ENCODE measurements at places on chromosomes 1 and 21.

DNA sequence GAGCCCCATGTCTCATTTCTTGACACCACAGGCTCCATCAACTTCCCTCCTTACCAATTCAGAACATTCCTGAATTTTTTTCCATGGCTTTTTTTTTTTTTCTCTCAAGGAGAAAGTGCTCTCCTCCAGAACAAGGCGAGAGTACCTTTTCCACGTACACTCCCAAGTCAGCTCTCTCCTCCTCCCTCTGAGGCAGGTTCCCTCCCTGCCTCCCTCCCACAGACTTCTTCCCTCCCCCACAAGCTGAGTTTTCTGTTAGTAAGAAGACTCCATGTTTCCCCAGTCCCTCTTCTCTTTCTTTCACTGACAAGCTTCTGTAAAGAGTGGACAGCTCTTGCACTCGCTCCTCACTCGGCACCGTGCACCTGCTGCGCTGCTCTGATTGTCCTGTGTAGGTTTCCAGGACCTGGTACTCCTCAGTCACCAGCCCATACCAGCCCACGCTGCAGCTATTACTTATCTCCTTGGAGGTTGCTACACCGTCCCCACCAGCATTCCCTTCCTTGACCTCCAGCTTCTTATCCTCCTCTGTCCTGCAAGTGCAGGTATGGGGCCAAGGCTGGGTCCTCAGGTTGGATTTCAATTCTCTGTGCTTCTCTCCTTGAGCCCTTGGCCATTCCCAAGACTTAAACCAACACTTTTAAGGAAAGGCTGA, 3.8 kb downstream of the TRAF5 start:
- DNase-seq, result no peak

DNA sequence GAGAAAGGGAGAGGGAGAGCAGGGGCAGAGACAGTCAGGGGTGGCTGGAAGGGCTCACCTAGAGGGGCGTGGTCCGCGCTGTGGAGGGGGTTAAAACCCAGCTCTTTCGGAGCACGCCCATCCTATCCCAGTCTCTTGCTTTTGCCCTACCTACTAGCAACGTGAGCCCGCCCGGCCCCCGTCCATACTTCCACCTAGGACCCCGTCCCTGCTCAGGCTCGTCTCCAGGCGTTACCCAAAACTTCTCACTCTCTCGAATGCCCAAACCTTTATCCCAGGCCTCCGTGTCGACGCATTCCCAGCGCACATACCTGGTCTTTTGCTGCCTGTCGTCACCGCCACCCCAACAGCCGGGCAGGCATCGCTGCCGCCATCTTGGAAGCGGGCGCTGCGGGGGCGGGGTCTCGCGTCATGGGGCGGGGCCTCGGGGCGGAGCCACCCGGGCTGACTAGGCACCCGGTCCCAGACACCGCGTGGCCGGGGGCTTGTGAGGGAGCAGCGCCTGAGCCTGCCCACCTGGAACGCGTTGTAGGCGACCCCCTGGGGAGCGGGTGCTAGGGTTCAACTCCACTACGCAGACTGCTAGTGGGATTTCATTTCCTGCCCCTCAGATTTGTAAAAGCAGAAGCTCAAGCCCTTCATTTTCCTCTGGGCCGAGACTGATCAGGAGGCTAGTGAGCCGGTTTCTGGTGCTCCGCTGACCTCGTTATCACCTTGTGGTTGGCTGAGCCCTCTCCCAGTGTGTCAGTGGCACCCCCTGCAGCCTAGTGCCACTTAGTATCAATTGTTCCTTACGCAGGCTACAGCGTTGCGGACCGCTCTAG, at the start of gene B4GALT3:
Gene B4GALT3, minus strand, starts transcription at position 396 of the 824 bp plus-strand sequence. CDS start 1,447 bp downstream, outside the sequence.
- DNase-seq, result peak; percentile 56

DNA sequence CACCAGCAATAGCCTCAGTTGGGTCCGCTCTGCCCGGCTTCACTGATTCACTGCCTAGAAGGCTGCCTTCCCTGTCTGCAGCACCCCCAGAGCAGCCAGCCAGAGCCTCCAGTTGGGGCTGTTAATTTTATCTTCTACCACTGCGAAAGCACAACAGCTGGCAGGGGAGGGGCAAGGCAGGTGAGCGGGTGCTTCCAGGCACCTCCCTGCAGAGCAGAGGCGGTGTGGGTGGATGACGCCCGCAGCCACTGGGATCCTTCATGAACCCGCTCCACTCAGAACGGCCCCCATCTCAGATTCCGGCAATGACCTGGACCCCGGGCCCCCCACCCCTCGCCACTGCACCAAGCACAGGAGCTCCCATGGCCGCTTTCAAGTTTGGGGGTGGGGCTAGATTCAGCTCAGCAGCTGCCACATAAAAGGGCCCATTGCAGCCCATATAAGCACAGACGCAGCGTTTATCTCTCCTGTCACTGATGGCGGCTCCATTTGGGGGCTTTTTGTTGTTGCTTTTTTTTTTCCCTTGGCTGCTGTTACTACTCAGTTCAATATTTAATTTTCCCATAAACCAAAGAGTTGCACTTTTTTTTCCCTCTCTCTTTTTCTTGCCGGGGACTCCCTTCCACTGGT, 128.0 kb upstream of the KLHDC7A start:
- no peak for DNase-seq

- no peak for DNase-seq
These were observed 16.2 kb downstream of the SSX2IP start for GRCh38 chr1:84674021-84674420.

DNA sequence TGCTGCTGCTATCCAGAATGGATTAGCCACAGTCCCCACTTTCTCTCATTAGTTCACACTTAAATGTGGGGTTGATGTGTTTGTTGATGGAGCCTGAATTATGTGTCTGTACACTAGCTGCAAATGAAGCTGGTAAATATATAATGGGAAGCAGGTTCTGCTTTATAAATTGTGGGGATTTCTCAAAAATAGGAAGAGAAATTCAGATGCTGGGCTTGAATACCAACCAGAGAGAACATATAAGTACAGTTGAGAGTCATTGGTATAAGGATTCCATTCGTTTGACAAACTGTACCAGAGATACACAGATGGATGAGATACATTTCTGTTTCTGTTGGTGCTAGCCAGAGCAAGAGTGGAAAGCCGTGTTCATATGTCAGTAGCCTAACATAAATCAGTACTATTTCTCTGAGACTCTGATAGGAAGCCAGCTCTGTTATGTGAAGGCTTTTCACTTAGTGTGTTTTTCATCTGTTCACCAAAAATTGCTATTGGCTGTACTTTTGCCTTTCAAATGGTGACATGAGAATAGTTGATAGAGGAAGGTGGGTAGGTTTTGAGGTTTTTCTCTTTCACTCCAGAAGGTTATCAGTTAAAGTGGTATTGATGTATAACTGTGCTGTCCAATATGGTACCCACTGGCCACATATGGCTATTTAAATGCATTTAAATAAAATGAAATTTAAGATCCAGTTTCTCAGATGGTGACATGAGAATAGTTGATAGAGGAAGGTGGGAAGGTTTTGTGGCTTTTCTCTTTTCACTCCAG, 15.6 kb downstream of the SMG7 start:
- no peak for DNase-seq

DNA sequence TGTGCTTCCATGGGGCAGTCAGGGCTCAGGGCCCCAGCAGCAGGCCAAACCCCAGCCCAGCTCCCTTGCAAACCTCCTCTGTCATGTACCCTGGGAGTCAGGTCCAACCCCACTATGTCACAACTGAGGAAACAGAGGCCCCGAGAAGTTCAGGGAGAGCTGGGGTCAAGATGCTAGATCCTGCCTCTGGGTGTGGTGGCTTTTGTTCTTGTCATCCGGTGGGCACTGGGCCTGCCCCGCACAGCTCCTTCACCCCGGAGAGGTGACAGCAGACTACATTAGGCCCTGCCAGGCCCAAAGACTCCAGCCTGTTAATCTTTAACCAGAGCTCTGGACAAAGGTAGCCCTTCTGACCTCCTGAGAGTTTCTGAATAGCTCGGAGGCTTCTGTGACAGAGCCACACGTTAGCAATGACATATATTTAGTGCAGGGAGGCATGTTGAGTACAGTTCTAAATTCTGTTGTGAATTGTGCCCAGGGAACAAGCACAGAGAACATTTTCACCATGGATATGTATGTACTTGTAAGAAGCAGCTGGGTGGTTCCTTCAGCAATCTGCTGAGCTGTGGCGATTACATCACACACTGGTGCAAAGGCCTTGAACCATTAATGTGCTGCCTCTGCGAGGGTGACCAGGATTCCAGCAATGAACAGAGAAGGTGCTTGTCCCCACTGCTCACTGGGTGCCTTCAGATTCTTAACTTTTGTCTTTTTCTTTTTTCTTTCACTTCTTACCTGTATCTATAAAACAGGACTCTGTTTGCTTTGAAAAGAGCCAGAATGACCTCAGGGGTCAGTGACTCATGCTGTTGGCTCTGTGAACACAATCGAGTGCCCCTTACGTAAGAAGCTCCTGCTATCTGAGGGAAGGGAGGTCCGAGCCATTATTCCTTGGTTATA, 102.8 kb downstream of the RHOU start:
- no peak for DNase-seq

GRCh38 chr21:25428537-25428936, 178.7 kb downstream of the MRPL39 start:
- DNase-seq, result no peak

DNA sequence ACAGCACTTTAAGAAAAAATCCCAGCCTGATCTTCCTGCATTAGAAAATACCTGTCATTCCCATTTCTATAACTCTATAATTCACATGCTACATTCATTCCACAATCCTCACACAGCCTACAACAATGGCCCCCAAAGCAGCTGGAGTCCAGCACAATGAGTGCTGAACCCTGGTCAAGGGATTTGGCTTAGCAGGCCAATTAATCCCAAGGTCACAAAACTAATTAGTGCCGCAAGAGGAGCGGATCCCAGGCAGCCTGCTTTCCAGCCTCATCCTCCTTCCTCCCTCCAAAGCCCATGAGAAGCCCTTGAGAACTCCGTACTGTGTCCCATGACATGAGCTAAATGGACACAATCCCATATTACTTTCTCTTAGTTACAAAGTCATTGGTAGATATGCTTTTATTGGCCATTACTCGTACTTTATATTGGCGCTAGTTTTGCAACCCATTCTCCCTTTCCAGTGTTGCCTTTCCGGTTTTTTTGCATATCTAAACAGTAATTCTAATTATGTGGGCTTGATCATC, 94.8 kb downstream of the DAB1 start:
- no peak for DNase-seq

- no peak for DNase-seq
These were observed 22.8 kb downstream of the SLC9A1 start for GRCh38 chr1:27132147-27132546.

- DNase-seq, result no peak
These were observed 59.5 kb downstream of the CDK18 start for GRCh38 chr1:205563927-205564441.

GRCh38 chr1:216521477-216521876, 98.2 kb upstream of the USH2A start:
- DNase-seq, result no peak

DNA sequence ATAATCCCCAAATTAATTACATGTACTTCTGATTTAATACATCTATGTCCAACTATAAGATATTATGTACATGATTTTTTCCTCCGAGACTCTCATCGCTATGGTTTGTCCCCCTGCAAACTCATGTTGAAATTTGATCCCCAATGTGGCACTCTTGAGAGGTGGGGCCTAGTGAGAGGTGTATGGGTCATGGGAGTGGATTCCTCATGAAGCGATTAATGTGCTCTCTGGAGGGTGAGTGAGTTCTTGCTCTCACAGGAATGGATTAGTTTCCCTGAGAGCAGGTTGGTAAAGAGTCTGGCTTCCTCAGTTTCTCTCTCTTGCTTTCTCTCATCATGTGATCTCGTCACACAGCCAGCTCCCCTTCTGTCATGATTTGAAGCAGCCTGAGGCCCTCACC, 16.1 kb downstream of the HSF2BP start:
- DNase-seq, result no peak
